ENCODE measurements at places on chromosomes 12 and 14.

- DNase-seq: no peak
Measured at GRCh38 chr12:65568517-65568916, 255.8 kb upstream of the HMGA2 start.

DNA sequence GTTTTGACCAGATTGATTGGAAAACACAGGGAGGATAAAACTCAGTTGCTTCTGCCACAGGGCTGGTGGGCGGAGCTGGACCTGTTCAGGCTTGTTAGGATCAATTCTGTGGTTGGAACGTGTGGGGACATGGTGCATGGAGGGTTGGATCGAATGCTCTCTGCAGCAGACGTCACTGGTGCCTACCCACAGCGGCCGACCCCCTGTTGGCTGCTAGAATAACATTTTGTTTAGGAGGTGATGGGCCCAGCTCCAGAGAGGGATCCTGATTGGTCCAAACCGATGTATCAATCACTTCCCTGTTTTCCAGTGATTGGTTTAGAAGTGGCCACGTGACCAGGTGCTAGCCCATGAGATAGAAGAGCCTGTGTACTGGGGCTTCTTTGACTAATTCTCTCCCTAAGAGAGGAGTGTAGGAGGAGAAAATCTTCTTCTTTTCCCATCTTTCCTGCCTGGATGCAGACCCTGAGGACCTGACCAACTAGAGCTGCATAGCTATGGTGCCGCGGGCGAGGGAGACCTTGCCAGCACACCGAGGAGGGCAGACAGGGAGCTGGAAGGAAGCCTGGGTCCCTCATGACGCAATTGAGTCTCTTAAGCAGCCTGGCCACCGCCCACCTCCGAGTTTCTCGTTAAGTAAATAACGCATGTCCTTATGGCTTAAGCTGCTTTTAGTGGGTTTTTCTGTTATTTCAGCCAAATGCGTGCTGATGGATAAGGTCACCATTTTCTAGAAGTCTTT is 163.5 kb downstream of the AACS start:
- DNase-seq: no peak

GRCh38 chr12:53048033-53048779 is 1.7 kb upstream of the TNS2 start:
- DNase-seq: no peak

GRCh38 chr14:60721326-60722106 is 2.6 kb downstream of the SIX4 start:
- DNase-seq: peak; percentile 62

- no peak for DNase-seq
Measured at GRCh38 chr12:66901138-66901932, 222.5 kb upstream of the GRIP1 start.

GRCh38 chr14:75252254-75252837 is 26.3 kb upstream of the FOS start:
- DNase-seq: no peak

GRCh38 chr14:37668646-37669045 is 73.2 kb downstream of the TTC6 start:
- DNase-seq: no peak

DNA sequence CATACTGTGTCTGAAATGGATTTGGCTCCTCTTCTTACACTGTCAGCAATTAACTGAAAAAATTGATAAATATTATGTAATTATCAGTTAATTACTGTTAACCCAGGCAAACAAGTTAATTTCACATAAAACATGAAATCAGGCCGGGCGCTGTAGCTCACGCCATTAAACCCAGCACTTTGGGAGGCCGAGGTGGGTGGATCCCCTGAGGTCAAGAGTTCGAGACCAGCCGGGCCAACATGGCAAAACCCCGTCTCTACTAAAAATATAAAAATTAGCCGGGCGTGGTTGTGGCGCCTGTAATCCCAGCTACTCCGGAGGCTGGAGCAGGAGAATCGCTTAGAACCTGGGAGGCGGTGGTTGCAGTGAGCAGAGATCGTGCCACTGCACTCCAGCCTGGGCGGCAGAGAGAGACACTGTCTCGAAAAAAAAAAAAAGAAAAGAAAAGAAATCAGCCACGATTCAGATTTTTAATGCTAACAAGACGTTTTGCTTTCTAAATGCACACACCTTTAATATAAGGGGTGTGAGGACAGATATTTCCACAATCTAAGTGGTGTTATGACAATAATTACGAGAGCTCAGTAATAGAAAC is 473 bp upstream of the TMEM19 start:
- no peak for DNase-seq

GRCh38 chr12:95582230-95583058 is 31.2 kb upstream of the USP44 start:
- no peak for DNase-seq

DNA sequence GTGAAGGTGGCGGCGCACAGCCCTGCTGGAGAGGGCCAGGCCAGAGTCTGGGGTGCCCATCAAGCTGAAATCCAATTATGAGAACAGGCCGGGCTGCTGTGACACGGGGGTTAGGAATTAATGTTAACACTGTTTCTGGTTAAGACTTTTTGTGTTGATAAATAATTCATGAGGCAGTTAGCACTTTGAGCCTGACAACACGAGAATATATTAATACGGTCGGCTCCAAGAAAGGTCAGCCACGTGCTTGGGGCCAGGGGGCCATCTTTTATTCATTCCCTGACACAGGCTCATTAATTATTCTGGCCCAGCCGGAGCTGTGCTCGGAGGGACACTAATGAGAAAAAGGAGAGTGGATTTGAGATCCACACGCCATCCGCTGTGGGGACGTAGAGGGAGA is 45.1 kb downstream of the FBRSL1 start:
- no peak for DNase-seq

DNA sequence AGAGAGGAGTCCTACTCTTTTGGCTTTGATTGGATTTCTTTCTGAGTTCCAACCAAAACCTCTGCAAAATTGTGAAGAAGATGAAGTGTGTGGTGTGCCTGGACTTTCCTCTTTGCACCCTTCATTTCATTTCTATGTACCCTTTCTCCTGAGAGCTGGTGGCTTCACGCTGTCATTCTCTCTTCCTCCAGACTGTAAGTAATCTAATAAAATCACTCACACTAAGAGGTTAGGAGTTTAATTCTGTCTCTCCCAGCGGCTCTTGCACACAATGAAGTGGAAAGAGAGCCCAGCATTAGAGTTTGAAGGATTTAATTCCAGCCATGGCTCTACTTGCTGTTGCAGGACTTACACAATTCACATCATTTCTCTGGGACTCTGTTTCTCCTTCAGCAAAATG is 37.8 kb upstream of the CRADD start:
- DNase-seq: no peak

- DNase-seq: no peak
Measured at GRCh38 chr14:23099212-23099861, 4.0 kb downstream of the C14orf119 start.

DNA sequence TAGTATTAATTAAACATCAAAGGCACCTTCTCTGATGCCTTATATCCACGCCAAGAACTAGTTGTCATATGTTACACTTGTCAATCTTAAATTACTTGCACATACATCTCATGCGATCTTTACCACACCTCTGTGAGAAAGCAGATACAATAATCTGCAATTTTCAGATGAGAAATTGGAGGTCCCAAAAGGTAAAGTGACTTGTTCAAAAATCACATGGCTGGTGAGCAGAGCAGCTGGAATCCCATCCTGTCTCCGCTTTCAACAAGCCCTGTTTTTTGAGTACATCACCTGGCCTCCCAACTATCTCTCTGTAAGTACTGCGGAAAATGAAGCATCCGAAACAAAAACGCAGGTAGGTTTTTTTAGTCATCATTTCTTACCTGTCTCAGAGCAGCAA is 203.4 kb upstream of the FOXN3 start:
- DNase-seq: no peak

DNA sequence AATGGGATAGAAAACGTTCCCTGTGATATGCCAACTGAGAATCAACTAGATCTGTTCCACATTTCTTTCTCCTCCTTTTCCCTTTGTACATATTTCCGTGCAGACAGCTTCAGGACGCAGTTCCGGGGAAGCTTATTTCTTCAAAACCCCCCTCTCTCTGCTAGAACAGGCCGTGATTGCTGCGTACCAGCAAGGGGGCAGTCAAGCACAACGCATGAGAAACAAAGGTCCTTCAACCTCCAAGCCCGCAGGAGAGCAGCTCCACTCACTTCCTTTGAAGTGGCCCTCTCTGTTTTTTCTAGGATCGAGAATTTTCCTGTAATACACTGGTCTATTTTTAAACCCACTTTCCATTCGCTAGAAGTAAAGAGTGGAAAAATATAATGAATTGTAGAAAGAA is 80.8 kb downstream of the ZNF664 start:
- DNase-seq: no peak

- DNase-seq: no peak
Measured at GRCh38 chr12:93514853-93515252, 47.5 kb downstream of the MRPL42 start.

DNA sequence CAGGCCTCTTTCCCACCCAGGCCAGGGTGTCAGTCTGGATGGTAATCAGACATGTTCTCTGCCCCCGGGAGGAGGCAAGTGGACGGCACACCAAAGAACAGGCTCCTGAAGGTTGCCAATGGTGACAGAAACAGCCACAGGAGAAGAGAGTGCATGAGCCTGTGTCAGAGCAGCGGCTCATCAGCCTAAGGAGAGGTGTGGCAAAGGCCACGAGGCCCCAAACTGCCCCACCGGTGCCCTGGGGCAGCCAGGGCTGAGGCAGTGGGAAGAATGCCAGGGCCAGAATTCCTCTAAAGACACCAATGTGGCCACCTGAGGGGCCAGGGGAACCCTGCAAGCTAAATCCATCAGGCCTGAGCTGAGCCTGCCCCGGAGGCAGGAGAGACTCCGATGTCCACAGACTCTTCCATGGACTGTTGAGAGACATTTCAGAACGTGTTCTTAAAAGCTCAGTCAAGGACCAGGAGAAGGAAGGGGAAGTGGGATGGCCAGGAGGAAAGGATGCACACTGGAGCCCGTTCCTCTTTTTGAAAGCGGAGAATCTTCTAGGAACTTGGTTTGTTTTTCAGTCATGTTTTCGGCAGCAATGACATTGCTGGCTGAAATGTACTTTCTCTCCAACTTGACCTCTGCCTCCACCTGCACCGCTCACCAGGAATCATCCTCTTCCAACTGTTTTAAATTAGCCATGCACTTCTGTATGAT is 176.3 kb upstream of the FKBP4 start:
- DNase-seq: no peak

GRCh38 chr12:79448816-79449215 is 241.9 kb downstream of the PAWR start:
- DNase-seq: no peak

DNA sequence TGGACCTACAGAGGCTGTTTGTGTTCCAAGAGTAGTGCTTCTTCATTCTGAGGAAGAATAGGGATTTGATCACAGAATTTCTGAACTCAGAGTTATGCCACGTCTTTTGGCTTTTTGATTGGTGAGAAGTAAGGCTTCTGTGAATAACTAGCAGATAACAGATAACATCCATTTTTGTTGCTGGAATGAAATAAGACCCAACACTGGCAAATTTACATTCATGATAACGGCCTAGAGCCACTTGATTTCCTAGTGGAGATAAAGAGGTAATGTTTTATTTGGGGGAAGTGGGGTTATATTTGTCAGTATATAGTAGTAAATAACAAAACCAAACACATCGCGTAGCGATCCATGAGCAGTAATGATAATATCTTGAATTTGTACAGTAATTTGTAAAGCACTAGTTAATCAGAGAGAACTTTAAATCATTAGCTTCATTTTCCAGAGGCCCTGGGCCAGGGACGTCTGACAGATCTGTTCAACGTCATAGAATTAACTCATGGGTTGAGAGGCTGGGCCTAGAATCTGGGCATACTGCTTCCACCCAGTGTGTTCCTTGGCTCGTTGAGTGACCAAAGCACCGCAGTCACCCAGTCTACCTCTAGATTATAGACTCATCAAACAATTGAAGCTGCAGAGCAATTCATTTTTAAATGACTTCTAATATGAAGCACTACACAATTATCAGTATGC is 79.6 kb downstream of the HMGA2 start:
- no peak for DNase-seq

DNA sequence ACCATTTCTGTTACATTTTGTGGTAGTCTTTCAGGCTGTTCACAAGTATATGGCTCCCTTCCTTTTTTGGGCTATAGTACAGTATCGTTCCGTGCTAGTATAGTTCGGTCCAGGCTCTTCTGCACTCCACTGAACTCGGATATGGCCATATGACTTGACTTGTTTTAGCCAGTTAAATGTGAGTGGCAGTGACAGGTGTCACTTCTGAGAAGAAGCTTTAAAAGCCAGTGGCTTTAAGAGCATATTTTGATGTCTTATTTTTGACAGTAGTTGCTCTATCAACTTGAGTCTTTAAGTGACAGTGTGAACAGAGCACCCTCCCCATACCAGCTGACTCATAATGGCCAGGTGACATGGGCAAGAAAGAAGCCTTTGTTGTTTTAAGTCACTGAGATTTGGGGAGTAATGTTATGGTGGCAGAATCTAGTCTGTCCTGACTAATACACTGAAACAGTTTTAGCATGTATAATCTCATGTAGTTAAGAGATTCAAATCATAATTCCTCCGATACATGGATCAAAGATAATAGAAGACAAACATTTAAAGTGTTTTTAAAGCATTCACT is 64.6 kb downstream of the ANO4 start:
- DNase-seq: no peak

- DNase-seq: no peak
Measured at GRCh38 chr14:49016381-49016780, 569.8 kb downstream of the RPS29 start.

GRCh38 chr12:96701856-96702255 is 205.2 kb upstream of the NEDD1 start:
- no peak for DNase-seq

- DNase-seq: no peak
Measured at GRCh38 chr12:95516757-95517156, 34.5 kb downstream of the USP44 start.

- no peak for DNase-seq
Measured at GRCh38 chr12:116590561-116590960, 31.4 kb downstream of the MAP1LC3B2 start.

DNA sequence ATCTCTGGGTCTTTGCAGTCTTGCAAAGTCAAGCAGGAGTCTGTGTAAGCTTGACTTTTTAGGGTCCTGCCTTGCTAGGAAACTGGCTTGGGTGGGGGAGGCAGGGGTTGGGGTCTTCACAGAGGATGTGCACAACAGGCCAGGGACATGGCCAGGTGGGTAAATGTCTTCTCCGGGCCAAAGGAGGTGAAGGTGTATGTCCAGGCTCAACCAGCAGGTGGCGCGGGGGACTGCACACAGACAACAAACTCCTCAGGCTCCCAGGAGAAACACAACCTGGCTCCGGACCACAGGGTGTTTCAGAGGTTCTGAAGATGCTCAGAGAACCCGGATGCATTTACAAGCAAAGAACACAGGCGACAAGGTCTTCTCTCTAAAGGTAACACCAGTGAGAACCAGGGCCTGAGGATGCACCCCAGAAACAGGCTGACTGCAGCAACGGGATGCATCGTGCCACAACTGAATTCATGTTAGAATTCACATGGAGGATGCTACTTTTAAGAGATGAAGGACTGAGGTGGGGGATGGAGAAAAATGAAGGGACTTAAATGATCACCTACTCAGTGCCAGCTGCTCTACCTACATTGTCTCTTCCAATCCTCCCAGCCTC is 56.0 kb downstream of the PLEKHG3 start:
- no peak for DNase-seq

- no peak for DNase-seq
Measured at GRCh38 chr12:112988224-112988623, 9.9 kb downstream of the OAS2 start.

- DNase-seq: no peak
Measured at GRCh38 chr12:15278816-15279658, 43.3 kb upstream of the PTPRO start.
